ENCODE measurements at places on chromosomes 7 and 10.

DNA sequence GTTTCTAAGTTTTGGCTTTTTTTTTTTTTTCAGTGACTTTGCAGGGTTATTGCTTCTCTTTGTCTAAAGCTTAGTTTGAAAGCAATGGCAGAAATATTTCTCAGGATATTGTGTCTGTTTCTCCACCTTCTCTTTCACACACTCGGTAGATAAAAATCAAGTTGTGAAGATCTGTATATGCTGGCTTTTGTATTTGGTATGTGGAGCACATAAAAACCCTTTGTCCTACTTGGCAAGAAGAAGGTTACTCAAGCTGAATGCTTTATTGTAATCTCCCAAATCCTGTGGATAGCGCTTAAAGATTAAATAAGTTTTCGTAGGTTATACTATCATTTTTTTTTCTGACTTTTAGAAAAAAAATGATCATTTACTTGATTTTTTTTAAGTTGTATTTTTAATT, 172.4 kb downstream of the CDCA7L start:
- no peak for DNase-seq

GRCh38 chr10:44628921-44629320, 244.0 kb upstream of the CXCL12 start:
- no peak for DNase-seq

GRCh38 chr10:5014936-5015335, 11.3 kb upstream of the AKR1C2 start:
- DNase-seq: no peak

DNA sequence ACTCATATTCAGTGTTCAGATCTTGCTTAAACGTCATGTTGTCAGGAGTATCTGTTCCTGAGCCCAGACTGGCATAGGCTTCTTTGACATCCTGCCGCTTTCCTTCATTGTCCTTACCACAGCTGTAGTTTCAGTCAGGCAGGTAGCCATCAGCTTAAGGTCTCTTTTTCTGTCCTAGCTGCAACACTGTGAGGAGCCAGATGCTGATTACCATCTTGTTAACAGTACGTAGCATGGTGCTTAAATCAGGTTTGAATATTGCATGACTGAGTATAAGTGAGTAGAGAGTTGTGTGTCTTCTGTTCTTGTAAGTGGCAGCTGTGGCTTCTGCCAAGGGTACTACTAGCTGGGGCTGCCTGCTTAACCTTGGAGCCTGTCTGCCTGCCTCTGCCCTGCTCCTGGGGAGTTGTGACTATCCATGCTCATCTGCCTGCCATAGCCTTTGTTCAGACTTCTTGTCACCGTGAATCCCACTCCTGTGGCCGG, 92.6 kb downstream of the MAPK8 start:
- no peak for DNase-seq

GRCh38 chr10:97278491-97278989, 13.9 kb downstream of the ARHGAP19 start:
- DNase-seq: no peak

- no peak for DNase-seq
Measured at GRCh38 chr10:8768852-8769251, 714.4 kb downstream of the GATA3 start.

- no peak for DNase-seq
Measured at GRCh38 chr7:159204664-159205063, 60.0 kb upstream of the VIPR2 start.

- no peak for DNase-seq
Measured at GRCh38 chr7:70052691-70053090, 454.4 kb downstream of the AUTS2 start.

- no peak for DNase-seq
Measured at GRCh38 chr10:71714592-71714991, 5.0 kb downstream of the C10orf105 start.

GRCh38 chr7:148473703-148474480, 116.7 kb upstream of the C7orf33 start:
- DNase-seq: no peak

- no peak for DNase-seq
Measured at GRCh38 chr10:22230158-22230833, 12.5 kb upstream of the EBLN1 start.

GRCh38 chr7:1030444-1031070, 13.8 kb upstream of the GPR146 start:
- no peak for DNase-seq

- DNase-seq: no peak
Measured at GRCh38 chr10:52378124-52378523, 64.0 kb downstream of the DKK1 start.

DNA sequence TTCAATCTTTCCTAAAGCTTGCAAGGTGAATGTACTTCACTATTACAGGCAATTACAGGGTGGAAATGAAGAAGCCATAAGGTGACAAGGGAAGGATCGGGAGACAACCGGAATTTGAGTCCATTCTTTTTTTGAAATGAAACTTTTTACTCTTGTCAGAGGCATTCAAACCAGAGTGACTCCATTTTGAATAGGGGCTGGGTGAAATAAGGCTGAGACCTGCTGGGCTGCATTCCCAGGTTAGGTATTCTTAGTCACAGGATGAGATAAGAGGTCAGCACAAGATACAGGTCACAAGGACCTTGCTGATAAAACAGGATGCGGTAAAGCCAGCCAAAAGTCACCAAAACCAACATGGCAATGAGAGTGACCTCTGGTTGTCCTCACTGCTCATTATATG, 363.3 kb downstream of the TYW1 start:
- DNase-seq: no peak

DNA sequence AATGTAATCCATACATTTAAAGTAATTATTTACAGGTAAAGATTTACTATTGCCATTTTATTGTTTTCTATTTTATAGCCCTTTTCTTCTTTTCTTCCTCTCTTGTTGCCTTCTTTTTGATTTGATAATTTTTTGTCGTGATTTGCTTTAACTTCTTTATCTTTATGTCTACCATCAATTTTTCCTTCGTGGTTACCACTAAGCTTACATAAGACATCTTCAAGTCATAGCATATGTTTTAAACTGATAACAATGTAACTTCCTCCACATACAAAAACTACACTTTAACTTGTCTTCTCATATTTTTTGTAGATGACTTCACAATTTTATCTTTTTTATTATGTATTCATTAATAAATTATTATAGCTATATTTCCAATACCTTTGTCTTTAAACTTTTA, 316.6 kb downstream of the PLXDC2 start:
- DNase-seq: no peak

GRCh38 chr7:93535616-93536015, 38.9 kb downstream of the CALCR start:
- no peak for DNase-seq

GRCh38 chr10:73819513-73820093, 8.2 kb upstream of the NDST2 start:
- no peak for DNase-seq

DNA sequence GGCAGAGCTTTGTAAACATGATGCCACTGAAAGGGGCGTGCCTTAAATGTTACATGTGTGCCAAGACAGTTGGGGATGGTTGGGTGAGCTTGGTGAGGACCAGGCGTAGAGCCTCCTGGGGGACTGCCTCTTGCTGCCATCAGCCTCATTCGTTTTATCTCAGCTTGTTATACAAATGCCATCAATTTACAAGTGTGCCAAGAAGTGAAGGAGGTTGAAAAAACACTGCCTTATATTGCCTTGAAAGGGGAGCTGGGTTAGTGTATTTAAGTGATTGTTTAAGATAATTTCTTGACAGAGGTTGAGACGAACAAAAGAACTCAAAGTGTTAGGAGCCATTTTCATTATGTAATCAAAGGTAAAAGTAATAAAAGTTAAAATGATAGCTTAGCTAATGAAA, 354.7 kb downstream of the PHTF2 start:
- no peak for DNase-seq

DNA sequence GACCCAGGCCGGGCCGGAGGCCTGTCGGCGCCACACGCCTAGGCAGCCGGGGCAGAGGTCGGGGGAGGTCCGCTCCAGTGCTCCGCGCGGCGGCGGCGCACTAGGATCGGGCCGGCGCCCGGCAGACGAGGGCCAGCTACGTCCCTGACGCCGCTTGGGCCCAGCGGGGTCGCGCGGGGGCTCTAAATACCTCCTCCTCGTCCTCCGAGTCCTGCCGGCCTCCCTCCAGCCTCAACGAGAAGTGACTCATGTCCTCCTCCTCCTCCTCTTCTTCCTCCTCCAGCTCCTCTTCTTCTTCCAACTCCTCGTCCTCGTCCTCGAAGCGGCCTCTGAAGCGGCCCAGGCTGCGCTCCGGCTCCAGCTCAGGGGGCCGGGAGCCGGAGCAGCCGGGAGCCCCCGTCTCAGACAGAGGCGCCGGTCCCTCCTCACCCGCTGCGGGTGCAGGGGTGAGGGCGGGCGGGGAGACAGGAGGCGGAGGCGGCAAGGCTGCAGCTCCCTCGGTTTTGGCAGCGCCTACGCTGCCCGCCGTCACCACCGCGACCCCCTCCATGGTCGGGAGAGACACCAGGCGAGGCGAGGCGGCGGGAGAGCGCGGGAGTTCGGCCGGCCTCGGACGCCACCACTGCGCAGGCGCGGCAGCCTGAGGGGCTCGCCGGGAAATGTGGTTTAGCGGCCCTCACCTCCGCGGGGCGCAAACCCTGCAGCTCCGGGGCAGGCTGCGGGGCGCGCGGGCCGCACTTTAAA, at the start of gene PCGF6:
TSS of gene PCGF6 (minus strand) at position 624 of the 744 bp plus-strand sequence. CDS start at position 550, 74 bp downstream.
- DNase-seq: peak; percentile 29

DNA sequence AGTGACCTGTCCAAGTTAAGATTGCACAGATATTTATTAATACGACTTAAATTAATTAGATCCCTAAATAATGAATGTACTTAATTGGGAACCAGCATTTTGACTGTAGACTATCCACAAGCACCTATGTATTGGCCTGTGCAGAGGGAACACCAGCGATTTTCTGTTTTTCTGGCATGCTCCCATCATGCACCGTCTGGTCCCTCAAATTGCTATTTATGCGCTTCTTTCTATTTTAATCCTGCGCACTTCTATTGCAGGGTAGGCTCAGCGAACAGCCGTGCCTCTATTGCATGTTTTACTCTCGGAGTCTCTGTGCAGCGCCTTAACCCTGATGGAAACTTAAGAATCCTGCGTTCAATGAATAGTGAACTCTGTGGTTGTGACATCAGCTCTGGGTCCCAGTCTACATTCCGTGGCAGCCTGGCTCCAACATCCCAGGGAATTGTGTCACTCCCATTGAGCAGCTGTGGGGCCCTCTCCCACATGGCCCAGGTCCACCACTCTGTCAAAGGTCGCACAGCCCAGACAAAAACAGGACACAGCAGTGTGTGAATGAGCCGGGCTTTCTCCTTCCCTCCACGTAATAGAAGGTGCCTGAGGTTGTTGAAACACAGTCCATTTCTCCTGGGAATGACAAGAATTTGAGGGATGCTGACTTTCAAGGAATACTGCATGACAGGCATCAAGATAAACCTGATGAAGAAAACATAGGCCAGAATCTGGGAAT, 239.7 kb upstream of the KLF6 start:
- no peak for DNase-seq

DNA sequence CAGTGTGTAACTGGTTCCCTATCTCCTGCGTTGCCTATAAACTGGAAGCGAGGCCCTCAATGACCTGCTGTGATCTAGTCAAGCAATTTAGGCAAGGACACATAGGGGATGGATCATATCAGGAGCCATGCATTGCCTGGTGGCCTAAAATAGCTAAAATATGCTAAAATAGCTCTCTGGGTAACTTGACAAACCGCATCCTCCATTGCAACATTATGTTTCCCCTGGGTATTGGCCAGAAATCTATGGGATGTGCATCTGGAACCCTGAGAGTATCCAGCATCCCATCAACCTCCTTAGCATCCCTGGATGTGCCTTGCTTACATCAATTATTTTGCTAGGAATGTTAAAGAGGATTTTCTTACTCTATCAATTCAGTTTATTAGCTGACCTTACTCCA, 91.7 kb upstream of the ADCY1 start:
- DNase-seq: no peak

- no peak for DNase-seq
Measured at GRCh38 chr7:200704-201103, 8.3 kb downstream of the FAM20C start.

DNA sequence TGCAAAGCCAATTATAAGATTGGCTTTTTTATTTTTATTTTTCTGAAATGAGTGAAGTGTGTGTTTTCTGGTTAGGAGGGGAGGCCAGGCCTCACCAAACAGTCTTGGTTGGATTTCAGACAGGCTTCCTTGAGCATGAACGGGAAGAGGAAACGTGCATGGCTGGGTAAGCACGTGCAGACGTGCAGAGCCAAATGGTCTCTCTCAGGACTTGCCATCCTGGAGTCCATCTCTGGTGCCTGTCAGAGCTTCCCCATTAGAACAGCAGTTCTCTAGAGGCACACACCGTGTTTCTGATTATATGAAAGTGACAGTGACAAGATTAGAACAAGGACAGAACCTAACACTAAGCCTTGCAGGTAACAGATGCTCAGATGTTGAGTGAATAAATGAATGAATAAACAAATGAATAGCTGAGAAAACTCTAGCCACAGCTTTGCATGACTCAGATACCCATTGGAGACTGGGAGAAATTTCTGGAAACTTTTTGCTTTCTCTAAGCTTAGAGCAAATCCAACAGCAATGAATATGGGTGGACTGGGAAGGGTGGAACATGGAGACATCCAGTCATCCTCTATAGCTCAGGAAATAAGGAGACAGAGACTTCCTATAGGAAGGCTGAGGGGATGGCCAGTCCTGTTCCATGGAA, 11.8 kb upstream of the CALD1 start:
- DNase-seq: no peak

DNA sequence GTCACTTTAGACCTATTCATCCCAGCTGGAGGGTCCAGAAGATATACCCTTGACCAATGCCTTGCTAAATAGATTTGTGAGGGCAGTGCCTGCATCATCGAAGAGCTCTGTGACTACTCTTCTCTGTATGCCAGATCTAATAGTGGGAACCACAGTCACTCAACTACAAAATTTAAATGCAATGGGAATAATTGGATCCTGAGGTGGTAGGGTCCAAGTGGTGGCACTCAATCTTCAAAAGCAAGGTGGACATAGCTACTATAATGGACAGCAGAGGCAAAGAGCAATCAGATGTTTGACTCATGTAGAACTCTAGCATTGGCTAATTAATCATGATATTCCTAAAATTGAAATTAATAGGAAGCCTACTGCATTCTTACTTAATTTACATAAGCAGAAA, 554.3 kb upstream of the GRM3 start:
- no peak for DNase-seq

- no peak for DNase-seq
Measured at GRCh38 chr10:121071901-121072300, 220.7 kb downstream of the WDR11 start.

- no peak for DNase-seq
Measured at GRCh38 chr7:268991-269390, 21.0 kb upstream of the FOXL3 start.

GRCh38 chr7:24572393-24572996, 757 bp upstream of the PALS2 start:
- peak; percentile 6 for DNase-seq

- DNase-seq: no peak
Measured at GRCh38 chr10:47225219-47225927, 74.6 kb upstream of the GDF10 start.

Measured in activated CD8-positive, alpha-beta memory T cell treated with anti-CD3 and anti-CD28 coated beads for 4 hours (primary cell).